ENCODE measurements at places on chromosomes 4 and X.

DNA sequence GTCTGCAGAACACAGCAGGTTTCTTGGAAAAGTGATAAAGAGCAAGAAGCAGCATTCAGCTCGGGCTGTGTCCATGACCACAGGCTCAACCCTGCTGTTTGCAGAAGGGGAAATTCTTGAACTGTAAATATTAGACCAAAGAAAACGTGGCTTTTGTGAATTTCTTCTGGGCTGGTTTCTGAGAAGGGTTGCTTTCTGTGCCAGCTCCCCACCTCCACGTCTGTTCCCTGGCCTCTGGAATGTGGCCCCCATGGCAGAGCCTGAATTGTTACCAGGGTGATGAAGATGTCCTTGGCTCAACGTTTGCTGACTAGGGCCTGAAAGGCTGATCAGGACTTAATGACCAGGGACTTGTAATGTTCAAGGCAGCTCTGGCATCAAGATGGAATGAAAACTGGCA lies 116.0 kb downstream of the CPEB2 start:
- DNase-seq, result no peak

- no peak for DNase-seq
These were observed 42.7 kb upstream of the DDX3X start for GRCh38 chrX:41291309-41291708.

DNA sequence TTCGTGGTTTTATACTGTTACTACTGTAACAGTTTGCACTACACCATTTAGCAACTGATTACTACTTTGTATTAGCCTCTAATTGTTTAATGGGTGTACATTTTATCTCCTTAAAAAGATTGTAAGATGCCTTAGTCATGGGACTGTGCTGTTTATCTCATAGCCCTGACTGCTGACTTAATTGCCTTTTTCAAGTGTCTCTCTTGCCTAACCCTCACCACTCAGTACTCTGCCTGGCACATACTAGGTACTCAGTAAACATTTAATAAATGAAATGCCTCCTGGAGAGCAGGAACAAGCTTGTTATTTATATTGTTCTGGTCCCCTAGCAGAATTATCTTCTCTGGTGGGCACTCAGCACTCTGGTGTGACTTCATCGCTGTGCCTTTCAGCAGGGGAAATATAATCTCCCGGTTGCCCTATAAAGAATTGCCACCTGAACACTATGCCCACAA lies 1.7 kb upstream of the STIM2 start:
- DNase-seq, result no peak

GRCh38 chrX:258291-259040 lies 22.7 kb upstream of the PLCXD1 start:
- no peak for DNase-seq

DNA sequence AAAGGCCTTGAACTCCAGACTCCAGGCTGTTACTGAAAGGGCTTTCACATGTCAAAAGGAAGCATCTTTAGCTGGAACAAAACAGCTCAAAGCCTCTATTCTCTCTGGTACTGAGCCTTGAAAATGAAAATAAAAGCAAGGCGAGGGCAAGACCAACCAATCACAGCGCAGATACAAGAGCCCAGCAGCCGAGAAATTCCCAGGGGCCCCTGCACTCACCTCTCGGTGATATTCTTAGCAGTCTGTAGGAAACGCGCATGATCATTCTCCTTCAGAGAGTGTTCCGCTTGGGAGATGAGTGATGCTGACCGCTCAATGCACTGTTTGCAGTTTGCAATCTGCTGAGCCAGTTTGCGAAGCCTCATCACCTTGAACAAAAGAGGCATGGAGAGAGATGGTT lies 138.1 kb downstream of the MID1 start:
- DNase-seq, result no peak

DNA sequence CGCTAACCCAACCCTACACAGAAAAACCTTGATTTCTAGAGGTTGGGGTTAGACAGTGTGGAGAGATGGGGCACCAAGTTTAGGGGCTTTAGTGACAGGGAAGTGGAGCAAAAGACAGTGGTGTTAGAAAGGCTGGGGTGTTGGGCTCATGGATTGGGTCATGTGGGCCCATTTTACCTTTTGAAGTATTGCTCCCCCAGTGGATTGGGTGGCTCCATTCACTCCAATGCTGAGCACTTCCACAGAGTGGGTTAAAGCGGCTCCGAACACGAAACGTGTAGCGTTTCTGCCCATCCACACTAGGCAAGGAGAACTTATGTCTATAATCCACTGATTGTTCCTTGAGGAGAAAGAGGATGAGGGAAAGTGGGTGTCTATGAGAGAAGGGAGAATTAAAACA lies 2.3 kb downstream of the IL2RG start:
- DNase-seq, result no peak

DNA sequence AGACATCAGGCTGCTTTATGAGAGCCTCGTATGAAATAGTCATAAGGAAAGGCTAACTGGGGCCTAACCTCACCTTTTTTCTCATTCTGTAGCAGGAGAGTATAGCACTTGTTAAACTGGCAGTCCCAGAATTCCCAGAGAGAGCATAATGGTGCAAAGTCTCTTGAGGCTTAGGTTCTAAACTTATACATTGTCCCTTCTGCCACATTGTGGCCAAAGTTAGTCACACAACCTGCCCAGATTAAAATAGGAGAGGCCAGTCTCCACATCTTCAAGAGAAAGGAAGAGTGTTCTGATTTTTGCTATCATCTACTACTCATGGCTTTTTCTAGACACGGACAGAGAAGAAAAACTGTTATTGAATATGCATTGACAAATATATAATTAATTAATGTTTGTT lies 1588.9 kb upstream of the PCDH7 start:
- DNase-seq, result peak; percentile 4

DNA sequence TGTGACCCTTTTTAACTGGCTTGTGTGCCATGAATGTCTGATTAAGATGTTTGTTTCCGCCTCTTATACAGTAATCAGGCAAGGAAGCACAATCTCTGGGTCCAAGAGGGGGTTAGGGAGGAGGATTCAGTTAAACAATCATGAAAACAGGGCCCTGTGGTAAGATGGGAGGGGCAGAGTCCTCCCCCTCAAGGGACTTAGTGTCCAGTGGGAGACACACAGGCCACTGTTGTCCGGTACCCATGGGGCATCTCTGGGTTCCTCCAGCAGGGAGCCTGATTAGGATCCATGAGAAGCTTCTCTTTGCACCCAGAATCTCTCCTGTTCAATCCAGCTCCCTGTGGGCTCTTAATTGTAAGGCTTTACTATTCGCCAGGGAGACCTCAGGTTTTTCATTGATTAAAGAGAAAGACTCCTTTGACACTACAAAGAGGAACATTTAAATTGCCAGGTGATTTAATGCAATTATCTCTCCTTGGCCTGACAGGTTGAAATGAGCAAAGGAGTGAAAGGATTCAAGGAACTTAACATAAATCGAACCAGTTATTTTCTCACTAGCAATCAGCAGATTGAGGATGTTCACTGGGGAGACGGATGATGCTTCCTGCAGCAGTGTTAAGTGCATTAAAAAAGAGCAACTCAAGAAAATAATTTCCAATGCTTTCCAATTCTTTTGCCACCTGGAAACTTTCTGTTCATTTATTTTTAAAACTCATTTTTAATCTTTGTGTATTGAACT lies 225.4 kb downstream of the PTTG2 start:
- no peak for DNase-seq

DNA sequence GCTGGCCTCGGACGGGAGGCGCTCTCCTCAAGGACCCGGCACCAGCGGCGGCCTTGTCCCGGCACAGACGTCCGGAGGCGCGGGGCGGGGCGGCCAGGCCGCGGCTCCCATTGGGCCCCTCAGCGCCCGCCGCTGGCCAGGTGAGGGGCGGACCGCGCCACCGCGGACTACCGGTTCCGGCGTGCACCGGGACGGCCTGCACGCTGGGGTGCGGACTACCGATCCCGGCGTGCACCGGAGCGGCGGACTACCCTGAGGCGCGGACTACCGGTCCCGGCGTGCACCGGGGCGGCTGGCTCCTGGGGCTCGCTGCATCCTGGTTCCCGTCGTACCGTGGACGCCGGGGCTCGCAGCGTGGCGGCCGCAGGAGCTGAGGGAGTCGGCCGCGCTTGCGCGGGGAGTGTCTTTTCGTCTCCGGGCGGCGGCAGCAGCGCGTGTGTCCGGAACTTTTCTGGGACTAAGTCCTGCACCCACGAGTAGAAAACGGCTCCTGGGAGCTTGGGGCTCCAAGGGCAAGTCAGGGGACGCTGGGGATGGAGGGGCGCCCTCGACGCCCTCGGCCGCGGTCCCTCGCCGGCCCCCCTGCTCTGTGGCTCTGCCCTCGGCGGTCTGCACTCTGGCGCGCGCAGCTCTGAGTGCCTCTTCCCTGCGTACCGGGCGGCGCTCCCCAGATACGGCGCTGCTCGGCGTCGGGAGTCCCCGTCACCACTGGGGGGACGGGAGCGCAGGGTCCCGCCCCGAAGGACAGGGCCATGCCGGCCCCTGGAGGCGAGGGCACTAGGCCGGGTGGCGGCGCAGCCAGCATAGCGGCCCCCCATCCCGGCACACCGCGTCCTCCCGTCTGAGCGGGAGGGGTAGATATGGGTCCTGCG lies at the start of gene LETM1:
Gene LETM1, minus strand, starts transcription at position 86 of the 872 bp plus-strand sequence. CDS start 206 bp downstream, outside the sequence.
- peak; percentile 99 for DNase-seq

GRCh38 chr4:22514001-22514400 lies 1.9 kb downstream of the ADGRA3 start:
- no peak for DNase-seq

GRCh38 chr4:37431417-37431743 lies 186.8 kb downstream of the NWD2 start:
- no peak for DNase-seq

- no peak for DNase-seq
These were observed 51.4 kb downstream of the FHL1 start for GRCh38 chrX:136198678-136199243.

DNA sequence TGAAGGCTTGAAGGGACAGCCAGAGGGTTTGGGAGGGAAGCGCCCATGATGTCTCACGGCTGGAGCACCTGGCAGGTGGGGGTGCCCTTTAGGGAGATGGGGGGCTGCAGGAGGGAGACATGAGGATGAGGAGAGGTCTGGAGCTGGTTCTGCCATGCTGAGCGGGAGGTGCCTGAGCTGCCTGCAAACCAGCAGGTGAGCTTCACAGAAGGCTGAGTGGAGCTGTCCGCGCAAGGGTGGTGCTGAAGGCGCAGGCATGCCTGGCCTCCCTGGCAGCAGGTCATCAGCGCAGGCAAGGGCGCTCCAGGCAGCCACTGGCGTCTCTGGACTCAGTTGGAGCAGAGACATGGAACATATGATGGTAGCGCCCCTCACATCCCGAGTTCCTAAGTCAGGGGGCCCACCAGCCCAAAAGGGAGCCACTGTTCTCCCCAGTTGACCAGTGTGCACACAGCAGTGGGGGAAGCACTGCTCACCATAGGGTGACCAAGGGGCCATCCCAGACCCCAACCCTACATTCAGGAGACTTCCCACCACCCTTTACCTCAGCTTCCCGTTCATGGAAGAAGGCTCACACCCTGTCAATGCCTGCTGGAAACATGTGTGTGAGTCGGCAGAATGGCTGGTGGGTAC lies 25.8 kb downstream of the ADRA2C start:
- DNase-seq, result peak; percentile 97

DNA sequence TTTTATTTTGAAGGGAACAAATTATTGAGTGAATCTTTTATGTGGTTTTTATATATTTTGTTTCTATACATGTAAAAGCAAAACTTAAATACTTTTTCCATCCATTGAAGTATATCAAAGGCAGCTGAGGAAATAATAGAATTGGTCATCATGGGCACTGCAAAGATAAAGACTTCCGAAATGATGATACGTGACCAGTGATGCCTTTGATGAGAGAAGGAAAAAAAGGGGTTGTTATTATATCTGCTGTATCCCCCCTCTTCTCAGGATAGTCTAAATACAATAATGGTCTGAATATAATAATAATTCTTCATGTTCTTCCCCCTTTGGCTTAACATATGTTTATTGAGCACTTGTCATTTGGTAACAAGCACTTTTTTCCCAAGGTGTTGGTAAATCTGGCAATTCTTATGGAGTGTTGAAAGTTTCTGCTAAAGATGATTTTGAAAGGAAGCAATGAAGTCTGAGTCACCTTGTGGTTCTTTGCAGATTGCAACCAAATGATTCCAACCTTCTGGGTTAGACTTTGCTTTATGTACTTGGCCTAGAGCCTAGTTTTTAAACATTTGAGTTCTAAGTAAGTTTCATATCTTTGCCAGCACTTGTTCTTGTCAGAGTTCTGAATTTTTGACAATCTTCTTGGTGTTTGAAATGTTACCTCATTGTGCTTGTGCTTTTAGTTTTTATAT lies 60.8 kb downstream of the USP9X start:
- DNase-seq, result no peak

DNA sequence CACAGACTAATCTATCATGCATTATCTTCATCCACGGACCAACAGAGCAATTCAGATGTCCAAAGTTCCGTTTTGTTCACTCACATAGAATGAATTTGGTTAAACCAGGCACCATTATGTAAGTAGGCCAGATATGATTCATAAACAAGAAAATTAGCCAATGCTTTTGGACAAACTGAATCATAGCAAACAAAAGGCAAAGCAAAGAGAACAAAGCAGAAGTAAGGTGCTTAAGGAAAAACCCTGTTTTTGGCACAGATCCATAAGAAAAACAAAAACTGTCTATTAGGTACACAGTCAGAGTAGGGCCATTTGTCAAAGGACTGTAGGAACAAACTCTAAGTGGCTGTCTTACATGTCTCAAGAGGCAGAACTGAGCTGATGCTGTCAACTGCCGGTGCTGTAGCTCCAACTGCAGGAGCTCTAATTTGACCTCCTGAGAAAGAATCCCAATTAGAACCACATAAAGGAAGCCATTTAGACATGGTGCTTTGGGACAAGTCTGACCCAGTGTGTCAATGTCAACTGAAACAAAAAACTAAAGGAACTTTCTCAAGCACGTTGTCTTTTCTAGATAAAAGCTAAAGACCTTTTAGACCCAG lies 146.7 kb downstream of the COL25A1 start:
- no peak for DNase-seq

DNA sequence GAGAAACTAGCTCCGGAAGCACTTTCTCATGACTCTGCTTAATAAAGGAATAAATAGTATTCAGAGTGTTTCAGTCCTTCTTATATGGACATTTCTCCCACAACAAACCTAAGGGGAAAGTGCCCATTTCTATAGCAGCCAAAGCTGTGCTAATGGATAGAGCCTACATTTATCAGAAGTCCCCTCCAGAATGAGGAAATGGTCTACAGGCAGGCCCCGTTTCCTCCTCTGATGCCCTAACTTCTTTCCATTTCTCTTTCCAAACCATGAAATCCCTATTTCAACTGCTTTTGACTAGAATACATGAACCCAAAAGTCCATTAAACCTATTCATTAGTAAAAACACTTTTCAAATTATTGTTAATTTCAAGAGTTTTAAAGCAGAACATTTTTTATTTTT lies 4.5 kb downstream of the ACSL1 start:
- no peak for DNase-seq

- no peak for DNase-seq
These were observed 53.9 kb upstream of the ATP8A1 start for GRCh38 chr4:42710761-42711160.

- DNase-seq, result no peak
These were observed 66.6 kb upstream of the IQCM start for GRCh38 chr4:149882251-149882650.

DNA sequence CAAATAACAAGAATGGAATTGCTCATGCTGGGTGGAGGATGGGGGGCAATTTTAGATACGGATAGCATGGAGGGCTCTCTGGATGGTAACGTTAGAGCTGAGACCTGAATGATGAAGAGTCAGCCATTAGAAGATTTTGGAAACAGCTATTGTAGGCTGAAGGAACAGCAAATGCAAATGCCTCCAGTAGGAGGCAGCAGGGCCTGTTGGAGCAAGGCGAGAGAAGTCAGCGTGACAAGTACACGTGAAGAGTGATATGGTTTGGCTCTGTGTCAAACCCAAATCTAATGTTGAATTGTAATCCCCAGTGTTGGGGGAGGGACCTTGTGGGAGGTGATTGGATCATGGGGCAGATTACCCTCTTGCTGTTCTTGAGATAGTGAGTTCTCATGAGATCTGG lies 59.3 kb upstream of the SOD3 start:
- peak; percentile 59 for DNase-seq

GRCh38 chrX:9189286-9189685 lies 155.4 kb upstream of the FAM9B start:
- DNase-seq, result no peak

All from iPS-NIHi11 (cell line).